ENCODE measurements at places on chromosomes 6 and 20. TPM values are rescaled to one million over a fixed set of nuclear protein-coding genes. Genes with fewer than 3 reads are reported as not detected.

Gene IP6K3
- not detected for total RNA-seq

DNA sequence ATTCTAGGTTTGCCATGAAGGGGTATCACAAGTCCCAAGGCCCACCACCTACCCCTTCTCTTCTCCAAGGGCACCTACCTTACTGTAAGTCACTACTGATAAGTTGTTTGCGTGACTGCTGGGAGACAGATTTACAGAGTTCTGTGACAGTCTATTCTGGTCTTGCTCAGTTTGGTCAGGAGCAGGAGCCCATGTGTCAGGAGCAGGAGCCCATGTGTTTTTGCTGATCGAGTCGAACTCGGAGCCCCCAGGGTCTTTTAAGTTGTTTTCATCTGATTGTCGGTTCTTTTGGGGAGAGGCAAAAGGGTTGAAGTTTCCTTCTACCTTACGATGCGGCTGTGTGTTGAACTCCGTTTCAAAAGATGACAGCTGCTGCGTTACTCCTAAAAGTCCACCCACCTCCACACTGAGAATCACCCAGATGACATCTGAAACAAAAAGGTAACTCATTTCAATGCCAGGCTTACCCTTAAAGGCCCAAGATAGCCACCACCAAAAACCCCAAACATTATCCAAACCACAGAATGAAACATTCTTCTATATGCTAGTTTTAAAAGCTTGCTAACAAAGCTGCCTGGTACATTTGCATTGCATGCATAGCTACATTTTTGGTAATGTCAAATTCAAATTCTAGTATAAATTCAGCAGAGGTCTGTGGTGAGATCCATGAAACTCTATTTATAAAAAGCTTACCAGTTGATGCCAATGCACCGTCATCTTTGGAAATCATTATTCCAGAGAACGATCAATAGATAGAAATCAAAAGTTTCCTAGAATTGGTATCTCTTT, 50.5 kb upstream of the SPDEF start:
- no peak for DNase-seq

Gene NT5E
- 15.8 TPM for total RNA-seq

Gene PHACTR1
- not detected for total RNA-seq

DNA sequence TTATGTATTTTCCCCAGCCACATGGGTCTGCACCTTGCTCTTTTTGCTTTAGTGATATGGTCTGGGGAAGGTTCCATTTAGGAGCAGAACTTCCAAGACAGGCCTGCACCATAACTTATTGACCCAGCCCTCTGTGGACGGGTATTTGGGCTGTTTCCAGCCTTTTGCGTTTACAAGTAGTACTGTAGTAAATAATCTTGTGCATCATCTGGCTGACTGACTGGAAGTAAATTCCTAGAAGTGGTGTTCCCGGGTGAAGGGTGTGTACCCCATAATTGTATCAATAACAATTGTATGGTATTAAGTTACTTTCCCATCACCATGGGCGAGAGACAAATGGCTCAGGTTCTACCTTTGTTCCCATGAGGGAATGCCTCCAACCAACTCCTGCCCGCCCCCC, 31.6 kb downstream of the SPDEF start:
- DNase-seq = no peak

- DNase-seq = no peak
These were observed 119.7 kb downstream of the RTN4IP1 start for GRCh38 chr6:106509420-106510089.

- no peak for DNase-seq
These were observed 920.0 kb downstream of the TFAP2A start for GRCh38 chr6:9494864-9495263.

Gene AURKA
- 139 TPM for total RNA-seq

DNA sequence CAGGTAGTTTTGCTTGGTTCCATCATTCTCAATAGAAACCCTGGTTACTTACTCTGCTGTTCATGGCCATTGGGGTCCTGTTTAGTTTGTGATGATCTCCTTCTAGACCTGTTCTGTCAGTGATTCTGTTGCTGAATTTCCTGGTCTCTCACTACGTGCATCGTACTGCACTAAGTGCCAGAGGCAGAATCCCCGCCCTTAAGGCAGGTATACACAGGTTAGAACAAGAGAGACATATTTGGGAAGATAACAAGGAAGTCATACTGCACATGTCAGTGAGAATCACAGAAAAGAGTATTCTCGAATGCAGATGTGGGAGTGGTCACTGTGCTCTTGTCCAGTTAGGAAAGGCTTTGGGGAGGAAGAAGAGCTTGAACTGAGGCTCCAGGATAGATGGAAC, 148.1 kb upstream of the MYLIP start:
- DNase-seq = no peak

Gene OVOL2
- 23.1 TPM for total RNA-seq

Gene FERMT1
- 72.6 TPM for total RNA-seq

- DNase-seq = no peak
These were observed 60.0 kb downstream of the JARID2 start for GRCh38 chr6:15305909-15306308.

Gene TRIM31
- total RNA-seq = 0.11 TPM

Gene CASS4
- 0.04 TPM for total RNA-seq

DNA sequence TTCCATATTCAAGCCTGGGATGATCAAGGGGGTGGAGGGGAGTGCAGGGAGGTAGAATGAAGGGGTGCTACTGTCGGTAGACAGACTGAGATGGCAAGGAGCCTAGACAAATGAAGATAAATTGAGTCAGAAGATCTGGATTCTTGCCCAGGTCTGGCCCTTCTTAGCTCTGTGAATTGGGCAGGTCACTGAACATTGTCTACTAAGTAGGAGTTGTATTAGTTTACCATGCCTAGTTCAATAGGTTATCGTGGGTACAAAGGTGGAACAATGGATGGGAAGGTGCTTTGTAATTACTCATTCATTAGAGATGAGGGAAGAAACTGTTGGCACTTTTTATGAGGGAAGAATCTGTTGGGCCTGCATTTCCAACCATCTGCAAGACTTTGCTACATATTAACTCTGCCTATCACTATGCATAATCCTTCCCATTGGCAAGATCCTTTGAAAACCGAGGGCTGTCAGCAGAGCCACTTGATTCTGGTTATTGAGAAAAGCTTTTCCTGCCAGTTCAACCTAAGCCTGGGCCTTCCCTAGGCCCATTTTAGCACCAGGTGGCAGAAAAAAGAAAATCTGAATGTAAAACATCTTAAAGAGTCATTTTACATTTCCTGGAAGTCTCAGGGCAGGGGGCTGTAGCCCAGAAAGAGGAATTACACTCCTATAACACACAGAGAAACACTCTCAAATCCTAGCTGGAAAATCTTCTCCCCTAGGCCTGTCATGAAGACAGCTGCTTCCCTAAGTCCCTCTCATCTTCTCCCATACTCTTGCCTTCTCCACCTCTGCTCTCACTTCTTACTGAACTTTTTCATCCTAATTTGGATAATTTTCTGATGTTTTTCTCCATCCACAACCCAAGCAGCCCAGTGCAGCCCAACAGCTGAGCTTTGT, 103.5 kb downstream of the CD24 start:
- peak; percentile 35 for DNase-seq
